ENCODE measurements at places on chromosomes 4 and X. TPM values are rescaled to one million over a fixed set of nuclear protein-coding genes. Genes with fewer than 3 reads are reported as not detected.
A peak's percentile ranks its signal among the peaks of the same experiment; 100 is the strongest.

Gene CFP
- 2.6 TPM for total RNA-seq

GRCh38 chr4:38688676-38689355 is 24.8 kb downstream of the KLF3 start:
- no peaks in the 10 kb centered on the region for H3K4me1 ChIP-seq
- no peak overlapping the region for H3K4me3 ChIP-seq
- no peak for DNase-seq
- H3K36me3 ChIP-seq, result no peaks in the 10 kb centered on the region

Gene TRAM1L1
- 2.6 TPM for total RNA-seq

GRCh38 chrX:42443267-42443666 is 334.7 kb downstream of the PPP1R2C start:
- no peaks in the 10 kb centered on the region for H3K36me3 ChIP-seq
- peaks cover 6% of the 10 kb centered on the region for H3K27me3 ChIP-seq

GRCh38 chrX:153723351-153724251 is 586 bp downstream of the BCAP31 start:
- H3K27me3 ChIP-seq, result no peaks in the 10 kb centered on the region
- peak overlapping the region; percentile 94 for H3K27ac ChIP-seq
- H3K36me3 ChIP-seq, result no peaks in the 10 kb centered on the region
- H3K4me1 ChIP-seq, result no peaks in the 10 kb centered on the region
- H3K4me3 ChIP-seq, result peak overlapping the region; percentile 80

Gene UGT2B7
- total RNA-seq, result 0.33 TPM

DNA sequence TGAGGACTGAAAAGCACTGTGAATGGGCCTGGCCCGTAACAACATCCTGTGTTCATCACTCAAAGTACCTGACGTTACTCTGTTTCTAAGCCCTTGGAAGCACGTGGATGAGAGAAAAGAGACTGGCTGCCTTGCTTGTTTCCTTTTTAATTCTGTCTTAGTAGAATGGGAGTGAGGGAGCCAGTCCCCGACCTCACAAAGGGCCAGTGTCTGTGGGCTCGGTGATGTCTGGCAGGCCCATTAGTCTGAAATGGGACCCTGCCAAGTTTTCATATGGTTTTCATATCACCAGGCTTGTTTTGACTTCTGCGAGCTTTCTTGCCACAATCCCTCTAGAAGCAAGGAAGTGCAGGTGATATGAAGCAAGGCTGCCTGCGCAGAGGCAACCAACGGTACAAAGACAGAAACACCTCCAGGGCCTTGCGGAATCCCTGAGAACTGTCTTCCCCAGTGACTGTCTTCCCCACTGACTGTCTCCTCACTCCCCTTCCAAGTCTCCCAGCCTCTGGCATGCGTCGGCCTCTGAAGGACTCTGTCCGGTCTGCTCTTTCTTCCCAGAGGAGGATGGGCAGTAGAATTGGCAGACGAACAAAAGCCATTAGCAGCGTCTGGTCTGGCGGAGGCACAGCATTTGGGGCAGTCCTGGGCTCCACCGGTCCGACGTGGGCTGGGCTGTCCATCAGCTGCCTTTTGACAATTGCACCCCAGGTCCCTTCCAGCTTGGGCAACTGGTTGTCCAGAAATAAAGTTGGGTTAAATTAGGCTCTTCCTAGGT is 20.2 kb upstream of the RASL11B start:
- H3K27me3 ChIP-seq, result no peaks in the 10 kb centered on the region
- H3K4me3 ChIP-seq, result no peak overlapping the region
- no peaks in the 10 kb centered on the region for H3K36me3 ChIP-seq
- DNase-seq, result no peak
- peaks cover 11% of the 10 kb centered on the region for H3K4me1 ChIP-seq

DNA sequence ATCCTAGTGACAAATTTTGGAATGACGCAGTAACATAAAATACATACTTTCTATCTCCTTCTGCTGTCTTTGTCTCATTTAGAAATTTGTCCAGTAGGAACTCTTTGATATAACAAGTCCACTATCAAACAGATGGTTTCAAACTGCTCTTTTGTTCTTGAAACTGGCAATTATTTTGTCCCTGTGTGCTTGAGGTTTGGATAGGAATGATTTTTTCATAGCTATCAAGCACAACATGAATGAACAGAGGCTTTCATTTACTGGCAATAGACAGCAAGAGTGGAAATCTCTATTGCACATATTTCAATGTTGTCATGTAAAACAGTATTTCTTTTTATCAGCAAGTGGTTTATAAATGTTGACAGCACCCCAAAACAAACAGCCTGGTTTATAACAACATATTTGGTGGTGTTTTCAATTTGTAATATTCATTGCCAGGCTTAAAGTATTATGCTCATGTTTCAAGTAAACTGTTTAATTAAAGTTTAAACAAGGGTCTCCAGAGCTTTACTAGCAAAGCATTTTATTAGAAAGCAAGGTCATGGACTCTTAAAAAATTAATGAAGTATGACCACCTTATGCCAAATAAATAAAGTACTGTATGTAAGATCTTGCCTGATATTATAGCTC is 60.0 kb downstream of the TIGD2 start:
- H3K36me3 ChIP-seq, result no peaks in the 10 kb centered on the region
- no peaks in the 10 kb centered on the region for H3K27me3 ChIP-seq
- H3K4me1 ChIP-seq, result no peaks in the 10 kb centered on the region
- no peak overlapping the region for H3K4me3 ChIP-seq

Gene SPARCL1
- 408 TPM for total RNA-seq

DNA sequence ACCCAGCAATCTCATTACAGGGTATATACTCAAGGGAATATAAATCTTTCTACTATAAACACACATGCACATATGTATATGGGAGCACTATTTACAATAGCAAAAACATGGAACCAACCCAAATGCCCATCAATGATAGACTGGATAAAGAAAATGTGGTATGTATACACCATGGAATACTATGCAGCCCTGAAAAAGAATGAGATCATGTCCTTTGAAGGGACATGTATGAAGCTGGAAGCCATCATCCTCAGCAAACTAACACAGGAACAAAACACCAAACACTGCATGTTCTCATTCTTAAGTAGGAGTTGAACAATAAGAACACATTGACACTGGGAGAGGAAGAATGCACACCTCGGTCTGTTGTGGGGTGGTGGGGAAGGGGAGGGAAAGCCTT is 80.6 kb upstream of the TBX22 start:
- H3K36me3 ChIP-seq, result no peaks in the 10 kb centered on the region
- no peak overlapping the region for H3K27ac ChIP-seq
- H3K27me3 ChIP-seq, result no peaks in the 10 kb centered on the region

GRCh38 chrX:130636277-130636676 is 234.5 kb downstream of the RBMX2 start:
- peaks cover 6% of the 10 kb centered on the region for H3K27me3 ChIP-seq
- DNase-seq, result no peak
- no peak overlapping the region for H3K4me3 ChIP-seq
- no peaks in the 10 kb centered on the region for H3K36me3 ChIP-seq

DNA sequence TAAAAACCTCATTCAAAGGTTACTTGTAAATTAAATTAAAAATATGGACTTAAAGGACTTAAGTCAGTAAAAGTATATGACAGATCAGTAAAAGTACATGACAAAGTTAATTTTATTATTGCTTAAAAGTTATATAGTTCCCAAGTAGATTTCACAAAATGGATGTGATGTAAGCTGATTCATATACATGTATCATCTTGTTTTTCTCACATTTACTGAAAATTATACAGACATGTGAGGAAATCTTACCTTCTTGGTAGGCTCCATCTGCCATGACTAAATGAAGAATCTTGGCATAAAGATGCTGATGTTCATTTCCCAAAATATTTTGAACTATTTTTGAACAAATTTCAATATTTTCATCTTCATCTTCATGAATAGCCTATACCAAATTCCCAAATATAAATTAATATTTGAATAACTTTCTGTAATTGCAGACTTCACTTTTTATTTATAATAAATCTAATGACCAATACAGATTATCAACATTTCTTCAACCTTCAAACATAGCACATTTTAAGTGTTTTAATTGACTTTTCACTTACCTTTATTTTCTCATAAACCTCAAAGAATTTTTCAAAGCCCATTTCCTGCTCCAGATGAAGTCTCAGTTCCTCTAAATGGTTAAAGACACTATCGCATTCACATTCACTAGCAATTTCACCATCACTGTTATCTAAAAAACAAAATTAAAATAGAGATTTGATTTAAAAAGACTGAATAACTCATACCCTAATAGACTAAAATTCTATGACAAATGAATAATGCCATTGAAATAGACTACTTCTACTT is 129.4 kb upstream of the SH3RF1 start:
- no peak overlapping the region for H3K27ac ChIP-seq
- H3K36me3 ChIP-seq, result no peaks in the 10 kb centered on the region
- H3K4me1 ChIP-seq, result no peaks in the 10 kb centered on the region
- DNase-seq, result no peak
- H3K27me3 ChIP-seq, result no peaks in the 10 kb centered on the region

GRCh38 chr4:145320294-145320693 is 139.9 kb upstream of the OTUD4 start:
- no peaks in the 10 kb centered on the region for H3K4me1 ChIP-seq
- no peaks in the 10 kb centered on the region for H3K36me3 ChIP-seq
- H3K27ac ChIP-seq, result no peak overlapping the region

- H3K27me3 ChIP-seq, result no peaks in the 10 kb centered on the region
- H3K4me1 ChIP-seq, result no peaks in the 10 kb centered on the region
- DNase-seq, result no peak
- H3K27ac ChIP-seq, result peak overlapping the region; percentile 51
Observed at GRCh38 chr4:94488670-94489069, 36.9 kb downstream of the PDLIM5 start.

Gene CLDN2
- total RNA-seq, result not detected

DNA sequence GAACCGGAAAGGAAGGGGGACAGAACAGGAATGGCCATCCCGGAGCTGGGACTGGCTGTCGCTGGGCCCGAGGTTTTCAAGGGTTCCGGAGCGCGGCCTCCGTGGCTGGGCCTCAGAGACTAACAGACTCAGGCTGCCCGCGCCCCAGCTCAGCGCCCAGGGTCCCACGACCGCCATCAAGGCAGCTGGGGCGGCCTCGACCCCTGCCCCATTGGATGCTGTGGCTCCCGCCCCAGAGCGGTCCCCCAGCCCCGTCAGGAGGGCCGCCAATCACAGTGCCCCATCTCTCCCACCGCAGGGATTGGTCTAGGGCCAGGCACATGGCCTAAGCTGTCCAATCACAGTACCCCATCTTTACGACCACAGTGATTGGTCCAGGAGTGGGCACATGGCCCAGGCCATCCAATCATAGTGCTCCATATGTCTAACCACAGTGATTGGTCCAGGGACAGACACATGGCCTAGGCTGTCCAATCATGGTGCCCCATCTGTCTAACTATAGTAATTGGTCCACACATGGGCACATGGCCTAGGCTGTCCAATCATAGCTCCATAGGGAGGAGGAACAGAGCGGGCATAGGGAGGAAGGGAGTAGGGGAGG is 105.3 kb upstream of the NKX1-1 start:
- H3K4me3 ChIP-seq, result no peak overlapping the region
- H3K27me3 ChIP-seq, result no peaks in the 10 kb centered on the region
- H3K4me1 ChIP-seq, result no peaks in the 10 kb centered on the region
- no peaks in the 10 kb centered on the region for H3K36me3 ChIP-seq
- no peak overlapping the region for H3K27ac ChIP-seq

DNA sequence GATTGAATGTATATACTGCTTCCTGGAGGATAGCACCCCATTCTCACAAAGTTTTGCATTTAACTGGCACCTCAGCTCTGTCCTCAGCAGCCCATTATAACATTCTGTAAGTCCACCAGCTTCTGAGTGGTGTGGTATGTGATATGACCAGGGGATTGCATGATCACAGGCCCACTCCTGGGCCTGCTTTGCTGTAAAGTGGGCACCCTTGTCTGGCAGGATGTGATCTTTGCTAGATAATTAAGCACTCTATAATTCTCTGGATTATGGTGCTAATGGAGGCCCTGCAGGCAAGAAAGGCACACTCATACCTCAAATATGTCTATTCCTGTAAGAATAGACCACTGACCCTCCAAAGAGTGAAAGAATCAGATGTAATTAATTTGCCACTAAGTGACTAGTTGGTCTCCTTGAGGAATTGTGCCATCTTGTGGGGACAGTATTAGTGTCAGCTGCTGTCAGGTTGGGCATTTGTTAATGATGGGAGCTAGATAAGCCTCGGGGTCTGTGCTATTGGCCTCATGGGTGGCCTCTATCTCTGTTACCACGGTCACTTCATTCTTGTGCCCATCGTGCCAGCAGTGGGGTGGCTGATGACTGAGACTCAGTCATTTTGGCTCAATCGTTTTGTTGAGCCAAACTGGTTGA is 2.2 kb upstream of the CFI start:
- no peak overlapping the region for H3K27ac ChIP-seq
- H3K27me3 ChIP-seq, result no peaks in the 10 kb centered on the region
- no peaks in the 10 kb centered on the region for H3K4me1 ChIP-seq
- no peaks in the 10 kb centered on the region for H3K36me3 ChIP-seq

GRCh38 chr4:113157086-113157857 is 107.8 kb downstream of the ANK2 start:
- H3K4me1 ChIP-seq, result no peaks in the 10 kb centered on the region
- H3K27ac ChIP-seq, result no peak overlapping the region
- DNase-seq, result no peak
- peaks cover 4% of the 10 kb centered on the region for H3K36me3 ChIP-seq

GRCh38 chrX:105266456-105266855 is 46.0 kb upstream of the TEX13A start:
- H3K27ac ChIP-seq, result no peak overlapping the region
- no peak overlapping the region for H3K4me3 ChIP-seq
- H3K4me1 ChIP-seq, result no peaks in the 10 kb centered on the region
- no peaks in the 10 kb centered on the region for H3K36me3 ChIP-seq

- no peak for DNase-seq
- no peaks in the 10 kb centered on the region for H3K36me3 ChIP-seq
- H3K27me3 ChIP-seq, result no peaks in the 10 kb centered on the region
- no peak overlapping the region for H3K4me3 ChIP-seq
- H3K27ac ChIP-seq, result no peak overlapping the region
Observed at GRCh38 chr4:173591760-173592159, 61.7 kb upstream of the HAND2 start.

GRCh38 chrX:153626863-153627674 is 19.9 kb upstream of the DUSP9 start:
- H3K27me3 ChIP-seq, result no peaks in the 10 kb centered on the region
- H3K27ac ChIP-seq, result no peak overlapping the region
- H3K36me3 ChIP-seq, result no peaks in the 10 kb centered on the region
- DNase-seq, result no peak

Gene PHOX2B
- not detected for total RNA-seq

GRCh38 chr4:73761856-73762255 is 21.5 kb downstream of the CXCL8 start:
- no peak overlapping the region for H3K4me3 ChIP-seq
- H3K27ac ChIP-seq, result no peak overlapping the region
- no peaks in the 10 kb centered on the region for H3K27me3 ChIP-seq
- no peaks in the 10 kb centered on the region for H3K4me1 ChIP-seq
